ENCODE measurements at places on chromosomes 16 and 17.

DNA sequence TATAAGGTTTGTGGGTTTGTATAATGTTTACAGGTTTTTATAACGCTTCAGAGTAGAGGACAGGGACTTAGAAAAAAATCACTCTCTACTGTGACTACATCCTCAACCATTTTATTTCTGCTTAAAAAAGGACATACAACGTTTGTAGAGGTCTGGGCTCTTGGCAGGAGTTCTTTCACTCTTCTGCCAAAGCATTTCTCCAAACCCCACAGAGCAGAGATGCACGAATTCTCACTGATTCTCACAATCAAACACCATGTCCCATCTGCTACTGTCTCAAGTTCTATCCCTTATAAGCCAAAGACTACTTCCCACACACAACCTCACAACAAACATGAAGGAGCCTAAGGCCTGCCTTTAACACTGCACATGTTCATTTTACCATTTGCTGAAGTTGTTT lies 7.0 kb upstream of the ANKFY1 start:
- no peak for DNase-seq

GRCh38 chr17:27404676-27405075 lies 51.6 kb upstream of the KSR1 start:
- DNase-seq = no peak

GRCh38 chr16:1037394-1038257 lies 34.9 kb upstream of the SSTR5 start:
- DNase-seq = no peak

DNA sequence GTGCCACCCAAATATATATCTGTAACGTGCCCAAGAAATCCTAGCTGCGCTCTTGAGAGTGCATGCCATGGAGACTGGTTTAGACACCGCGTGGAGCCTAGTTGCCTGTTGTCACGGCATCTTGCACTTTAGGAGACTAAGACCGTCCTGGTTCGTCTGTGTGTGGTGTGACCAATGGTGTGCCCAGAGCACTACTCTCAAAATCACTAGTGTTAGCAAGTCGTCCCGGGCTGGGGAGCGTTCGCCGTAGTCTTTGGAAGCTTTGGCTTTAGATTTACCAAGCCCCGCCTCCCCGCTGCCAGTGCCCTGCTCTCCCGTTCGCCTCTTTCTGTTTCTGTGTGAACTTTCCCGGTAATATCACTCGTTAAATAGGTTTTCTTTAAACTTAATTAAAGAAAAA lies 27.0 kb downstream of the CLUH start:
- DNase-seq = no peak

GRCh38 chr16:84081446-84081989 lies 35.2 kb downstream of the MBTPS1 start:
- no peak for DNase-seq

DNA sequence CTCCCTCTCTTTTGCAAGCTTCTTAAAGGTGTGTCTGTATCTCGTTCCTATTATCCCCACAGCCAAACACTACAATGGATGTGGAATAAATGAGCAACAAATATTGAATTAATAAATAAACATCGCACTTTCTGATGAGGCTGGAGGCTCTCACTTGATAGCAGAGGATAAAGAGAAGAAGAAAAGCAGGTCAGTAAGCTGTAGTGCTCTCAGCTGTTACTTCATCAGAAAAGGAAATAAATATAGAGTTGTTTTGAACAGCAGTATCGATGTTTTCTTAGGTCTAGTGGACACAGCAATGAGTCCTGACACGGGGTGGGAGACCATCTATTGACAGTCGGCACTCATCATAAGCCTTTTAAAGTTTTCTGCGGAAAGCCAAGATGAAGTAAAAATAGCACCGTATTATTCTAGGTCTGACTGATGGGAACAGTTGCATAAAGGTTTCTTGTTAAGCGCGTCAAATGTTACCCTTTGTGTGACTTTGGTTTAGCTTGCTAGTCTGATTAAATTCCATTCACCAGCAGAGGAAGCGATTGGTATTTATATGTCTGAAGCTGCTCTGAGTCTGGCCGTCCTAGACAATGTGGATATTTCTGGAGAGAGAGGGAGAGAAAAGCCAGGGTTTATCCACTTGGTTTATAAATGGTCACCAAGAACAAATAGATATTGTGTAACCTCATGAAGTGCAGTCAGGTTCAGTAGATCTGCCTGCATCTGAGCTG lies 646.1 kb downstream of the CDH11 start:
- DNase-seq = no peak

GRCh38 chr16:89616623-89617022 lies 3.2 kb downstream of the DPEP1 start:
- no peak for DNase-seq

- DNase-seq = no peak
Observed at GRCh38 chr17:38922538-38923297, 2.7 kb upstream of the LASP1NB start.

DNA sequence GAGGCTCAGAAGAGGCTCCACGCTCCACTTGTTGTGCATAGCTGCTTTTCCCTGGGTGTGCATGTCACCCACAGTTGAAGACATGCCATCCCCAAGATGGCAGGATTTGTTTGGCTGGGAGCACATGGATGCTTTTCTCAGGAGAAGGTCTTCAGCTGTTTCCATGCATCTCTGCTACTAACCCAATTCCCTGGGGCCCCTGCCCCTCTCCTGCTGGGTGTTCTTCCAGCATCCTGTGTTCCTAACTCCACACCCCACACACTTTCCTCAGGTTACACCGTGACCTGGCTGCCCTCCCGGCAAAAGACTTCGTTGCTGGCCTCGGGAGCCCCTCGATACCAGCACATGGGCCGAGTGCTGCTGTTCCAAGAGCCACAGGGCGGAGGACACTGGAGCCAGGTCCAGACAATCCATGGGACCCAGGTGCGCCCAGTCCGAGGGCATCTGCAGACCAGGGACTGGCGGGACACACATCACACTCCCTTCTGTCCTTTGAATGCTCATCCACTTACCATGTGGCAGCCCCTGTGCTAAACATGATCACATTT lies 21.5 kb downstream of the ITGAL start:
- DNase-seq = no peak

DNA sequence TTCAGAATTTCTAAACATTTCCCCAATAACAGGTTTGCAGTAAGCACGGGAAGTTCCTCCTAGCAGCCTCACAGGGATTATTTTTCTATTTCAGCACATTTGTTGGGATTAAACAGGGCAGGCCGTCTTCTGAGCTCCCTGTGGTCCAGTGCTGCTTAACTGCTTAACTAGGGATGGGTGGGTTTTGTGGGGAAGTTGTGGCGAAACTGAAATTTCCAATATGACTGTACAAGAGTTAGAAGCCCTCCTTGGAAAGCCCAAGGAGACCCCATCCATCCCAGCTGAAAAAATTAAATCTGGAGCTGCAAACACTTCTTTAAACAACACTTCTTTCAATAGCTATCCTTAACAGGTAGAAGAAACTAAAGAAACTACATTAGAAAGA lies 22.2 kb downstream of the FAM117A start:
- DNase-seq = no peak

DNA sequence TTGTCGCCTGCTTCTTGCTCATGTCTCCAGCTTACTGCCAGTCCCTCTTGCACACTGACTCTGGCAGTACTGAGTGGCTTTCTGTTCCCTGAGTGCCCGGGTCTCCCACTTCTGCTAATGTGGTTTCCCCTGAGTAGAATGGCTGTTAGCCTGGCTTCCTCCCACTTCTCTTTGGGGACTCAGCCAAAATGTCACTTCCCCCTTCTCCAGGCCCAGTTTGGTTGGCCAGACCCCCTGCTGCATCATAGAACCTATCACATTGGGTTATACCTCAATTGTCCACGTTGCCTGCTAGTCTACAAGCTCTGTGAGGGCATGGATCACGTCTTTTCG lies 304.4 kb downstream of the HS3ST3B1 start:
- DNase-seq = no peak

DNA sequence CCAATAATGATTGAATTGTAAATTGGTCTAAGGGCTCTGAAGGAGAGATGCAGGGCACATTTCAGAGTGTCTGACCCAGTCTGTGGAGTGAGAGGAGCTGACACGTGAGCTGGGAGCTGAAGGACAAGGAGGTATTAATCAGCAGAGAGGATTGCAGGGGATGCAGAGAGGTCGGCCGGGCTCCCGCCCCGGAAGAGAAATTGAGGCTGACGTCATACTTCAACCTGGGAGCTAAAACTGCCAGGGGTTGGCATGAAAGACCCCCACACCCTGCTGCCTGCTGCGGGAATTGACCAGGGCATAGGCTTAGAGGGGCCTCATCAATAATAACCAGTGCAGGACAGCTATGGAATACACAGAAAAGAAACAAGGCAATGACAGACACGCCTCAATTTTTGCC lies 53.6 kb upstream of the CLEC19A start:
- DNase-seq = no peak

DNA sequence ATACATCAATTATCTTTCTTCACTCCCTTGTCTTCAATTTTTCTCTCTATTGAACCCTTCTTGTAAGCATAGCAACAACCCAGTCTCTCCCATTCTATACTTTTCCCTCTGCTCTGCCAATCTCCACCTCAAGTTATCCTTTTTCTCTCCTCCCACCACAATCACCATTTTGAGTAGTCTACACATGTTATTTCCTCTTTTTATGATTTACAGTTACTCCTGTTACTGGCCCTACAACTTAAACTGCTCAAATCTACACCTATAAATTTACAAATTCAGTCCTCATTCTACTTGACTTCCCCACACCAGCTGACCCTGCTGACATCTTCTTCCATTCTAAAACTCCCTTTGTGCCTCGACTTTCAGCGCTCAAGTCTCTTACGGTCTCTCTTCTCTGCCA lies 84.6 kb downstream of the SPAG9 start:
- no peak for DNase-seq

- no peak for DNase-seq
Observed at GRCh38 chr17:19470530-19471261, 59.7 kb downstream of the RNF112 start.

Measured in activated CD8-positive, alpha-beta memory T cell treated with anti-CD3 and anti-CD28 coated beads for 4 hours (primary cell).